ENCODE measurements at places on chromosomes 13 and 19. TPM values are rescaled to one million over a fixed set of nuclear protein-coding genes. Genes with fewer than 3 reads are reported as not detected.

ZNF738 gene
- total RNA-seq: 16.9 TPM

GRCh38 chr13:70023516-70023915 lies 84.1 kb upstream of the ATXN8OS start:
- no peak for DNase-seq

GRCh38 chr19:40139533-40140287 lies 49.0 kb upstream of the ZNF780A start:
- DNase-seq: no peak

CAPN12 gene
- 8.3 TPM for total RNA-seq

DNA sequence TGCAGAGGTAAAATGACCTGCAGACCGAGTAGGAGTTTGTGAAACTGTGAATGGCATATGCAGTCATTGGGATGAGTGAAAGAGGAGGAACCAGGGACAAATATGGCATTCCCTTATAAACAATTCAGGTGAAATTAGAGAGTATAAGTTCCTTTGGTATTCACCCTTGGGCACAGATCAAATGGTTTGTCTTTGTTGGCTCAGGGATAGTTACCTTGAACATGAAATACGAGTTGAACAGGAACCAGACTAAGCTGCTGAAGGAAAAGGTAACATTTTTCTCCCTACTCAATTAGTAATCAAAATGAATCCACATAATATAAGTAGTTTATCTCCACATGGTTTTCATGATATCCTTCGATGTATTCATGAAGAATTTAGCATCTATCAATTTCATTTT lies 50.5 kb downstream of the SLITRK1 start:
- DNase-seq: no peak

VAV1 gene
- total RNA-seq: 111 TPM

- DNase-seq: no peak
These were observed 112.9 kb downstream of the LRCH1 start for GRCh38 chr13:46665633-46666482.

DNA sequence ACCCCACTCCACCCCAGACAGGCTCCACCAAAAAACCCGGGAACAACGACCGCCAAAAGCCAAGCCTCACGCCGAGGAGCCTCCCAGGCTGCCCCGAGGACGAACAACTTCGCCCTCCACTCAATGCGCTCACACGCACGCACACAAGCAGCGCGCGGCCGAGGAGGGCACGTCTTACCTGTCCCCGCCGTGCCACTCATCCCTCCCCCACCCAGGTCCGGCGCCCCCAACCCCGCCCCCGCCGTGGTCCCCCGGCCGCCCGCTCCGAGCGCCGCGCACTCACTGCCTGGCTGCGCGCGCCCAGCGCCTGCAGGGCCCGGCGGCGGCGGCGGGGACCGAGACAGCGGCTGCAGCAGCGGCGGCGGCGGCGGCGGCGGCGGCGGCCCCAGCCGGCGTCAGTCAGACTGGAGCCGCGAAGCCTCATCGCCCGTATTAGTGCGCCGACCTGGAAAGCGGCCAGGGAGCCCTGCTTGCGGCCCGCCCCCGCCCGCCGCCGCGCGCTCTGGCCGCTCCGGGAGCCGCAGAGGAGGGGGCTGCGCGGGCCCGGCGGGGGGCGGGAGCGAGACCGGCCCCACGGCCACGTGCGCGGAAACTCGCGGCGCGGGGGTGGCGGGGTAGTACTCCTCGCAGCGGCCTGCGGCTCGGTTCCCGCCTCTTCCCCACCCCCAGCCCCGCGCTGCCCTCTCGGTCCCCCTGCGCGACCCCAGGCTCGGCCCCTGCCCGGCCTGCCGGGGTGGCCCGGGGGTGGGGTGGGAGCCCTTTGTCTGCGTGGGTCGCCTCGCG lies at the start of gene SMAD9:
Gene SMAD9, minus strand, starts transcription at position 406 of the 783 bp plus-strand sequence. CDS start 40,549 bp downstream, outside the sequence.
- DNase-seq: peak; percentile 29

EFNB2 gene
- total RNA-seq: 0.23 TPM

- DNase-seq: no peak
These were observed 96.2 kb downstream of the SUCLA2 start for GRCh38 chr13:47904891-47905290.

DNA sequence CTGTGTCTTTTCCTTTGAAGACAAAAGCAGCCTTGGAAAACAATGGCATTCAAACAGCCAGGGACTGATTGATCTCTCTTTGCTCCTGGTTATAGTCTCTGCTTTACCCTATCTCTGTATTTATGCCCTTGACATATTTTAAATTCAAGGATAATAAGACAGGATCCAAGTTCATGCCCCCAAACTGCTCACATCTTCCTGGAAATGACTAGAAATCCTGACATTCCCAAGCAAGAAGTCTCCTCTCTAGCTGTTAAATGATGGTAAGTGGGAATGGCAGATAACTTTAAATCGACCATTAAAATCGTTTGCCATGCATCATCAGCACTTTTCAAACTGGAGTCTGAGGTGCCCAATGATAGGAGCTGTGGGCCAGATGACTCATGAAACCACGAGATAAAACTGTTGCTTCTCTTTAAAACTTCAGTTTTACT lies 435.6 kb downstream of the FOXO1 start:
- no peak for DNase-seq

SPTBN4 gene
- 2.2 TPM for total RNA-seq

DNA sequence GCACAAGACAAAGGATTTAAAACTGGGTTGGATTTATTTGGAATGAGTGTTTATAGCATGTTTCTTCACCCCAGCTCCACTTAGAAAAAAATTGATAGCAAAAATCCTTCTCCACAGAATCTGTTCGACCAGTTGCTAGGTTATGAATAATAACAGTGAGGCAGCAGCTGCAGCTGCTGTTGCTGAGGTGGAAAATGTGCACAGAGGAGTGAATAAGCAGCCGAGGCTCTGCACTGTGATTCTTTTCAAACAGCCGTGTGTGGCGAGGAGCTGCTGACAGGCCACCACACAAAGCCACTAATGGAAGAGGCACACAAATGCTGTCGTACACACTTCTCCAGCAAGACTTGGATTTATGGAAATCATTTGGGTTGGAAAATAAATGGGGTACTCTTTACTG lies 6.4 kb upstream of the RASL11A start:
- no peak for DNase-seq

DNA sequence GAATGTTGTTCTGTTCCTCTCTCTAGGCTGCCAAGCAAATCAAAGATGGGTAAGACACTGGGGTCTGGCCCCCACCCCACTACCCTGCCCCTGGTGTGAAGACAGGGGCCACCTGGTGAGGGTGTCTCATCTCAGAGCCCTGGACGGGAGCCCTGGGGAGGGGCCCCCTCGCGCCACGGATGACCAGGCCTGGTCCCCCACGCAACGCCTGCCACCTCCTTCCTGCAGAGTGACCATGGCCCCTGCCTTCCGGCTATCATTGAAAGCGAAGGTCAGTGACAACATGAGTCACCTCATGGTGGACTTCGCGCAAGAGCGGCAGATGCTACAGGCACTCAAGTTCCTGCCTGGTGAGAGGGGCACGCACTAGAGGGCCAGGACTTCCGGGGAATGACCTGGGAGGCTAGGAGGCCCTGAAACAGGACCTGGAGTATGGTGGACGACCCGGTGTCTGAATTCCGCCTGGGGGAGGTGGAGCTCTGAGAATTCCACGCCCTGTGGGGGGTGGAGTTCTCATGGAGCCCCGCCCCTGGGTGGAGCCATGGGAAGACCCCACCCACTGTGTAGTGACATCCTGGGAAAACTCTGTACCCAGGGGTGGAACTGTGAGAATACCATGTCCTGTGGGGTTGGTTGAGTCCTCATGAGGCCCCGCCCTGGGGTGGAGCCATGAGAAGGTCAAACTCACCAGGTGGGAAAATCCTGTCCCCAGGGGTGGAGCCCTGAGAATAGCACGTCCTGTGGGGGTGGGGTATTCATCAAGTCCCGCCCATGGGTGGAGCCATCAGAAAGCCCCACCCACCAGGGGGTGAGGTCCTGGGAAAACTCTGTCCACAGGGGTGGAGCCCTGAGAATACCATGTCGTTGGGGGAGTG lies 6.1 kb downstream of the FSD1 start:
- DNase-seq: no peak

GRCh38 chr13:33134213-33134612 lies 118.0 kb downstream of the KL start:
- DNase-seq: no peak

DNA sequence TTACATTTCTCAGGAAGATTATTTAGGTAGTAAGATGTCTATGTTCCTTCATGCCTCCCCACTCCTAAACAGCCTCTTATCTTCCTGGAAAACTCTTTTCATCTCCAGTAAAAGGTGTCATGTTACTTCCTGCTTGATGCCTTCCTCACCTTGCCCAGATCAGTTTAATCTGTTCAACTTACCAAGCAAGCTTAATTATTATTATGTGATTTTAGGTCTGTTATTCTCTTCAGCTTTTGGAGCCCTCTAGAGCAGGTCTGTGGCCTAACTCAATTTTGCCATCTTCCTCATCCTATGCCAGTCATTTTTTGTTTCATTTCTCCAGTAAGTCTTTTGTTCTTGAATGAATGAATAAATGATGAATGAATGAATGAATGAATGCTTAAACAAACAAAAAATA lies 528.4 kb downstream of the DCT start:
- no peak for DNase-seq

KIR3DL2 gene
- total RNA-seq: 0.89 TPM

GRCh38 chr13:110396913-110397381 lies 89.9 kb downstream of the COL4A2 start:
- no peak for DNase-seq

DNA sequence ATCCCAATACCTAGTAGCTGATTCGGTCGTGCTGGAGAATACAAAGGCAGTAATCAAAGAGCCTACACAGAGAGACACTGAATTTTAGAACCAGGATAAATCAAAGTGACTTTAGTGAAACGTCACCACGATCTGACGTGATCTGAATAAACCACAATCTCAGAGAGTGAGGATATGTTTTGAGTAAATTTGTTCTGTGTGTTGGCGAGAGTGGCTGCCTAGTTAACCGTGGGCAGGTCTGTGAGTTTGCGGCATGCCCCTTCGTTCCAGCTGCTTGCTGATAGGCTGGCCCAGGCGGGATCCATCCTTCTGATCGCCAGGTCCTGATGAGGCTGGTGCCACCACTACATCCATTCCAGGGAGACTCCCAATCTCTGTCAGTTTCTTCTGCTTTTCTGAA lies 40.4 kb downstream of the LRCH1 start:
- peak; percentile 70 for DNase-seq

DNA sequence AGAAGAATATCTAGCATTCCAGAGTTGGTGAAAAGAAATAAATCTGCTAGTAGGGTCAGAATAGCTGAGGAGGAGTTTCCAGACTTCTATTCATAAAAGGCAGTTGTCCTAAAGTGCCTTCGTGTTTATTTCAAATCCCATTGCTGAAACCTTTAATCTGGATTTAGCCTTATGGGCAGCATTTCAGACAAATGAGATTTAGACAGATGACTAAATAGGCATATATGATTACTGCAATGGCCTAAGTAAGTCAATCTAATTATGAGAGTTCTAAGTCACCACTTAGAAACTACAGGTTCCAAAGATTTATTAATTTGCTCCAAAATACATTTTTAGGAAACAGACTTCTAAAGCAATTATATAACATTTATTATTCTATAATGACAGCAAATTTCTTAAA lies 368.7 kb downstream of the LIG4 start:
- no peak for DNase-seq

TGFBR3L gene
- 9.7 TPM for total RNA-seq

DNA sequence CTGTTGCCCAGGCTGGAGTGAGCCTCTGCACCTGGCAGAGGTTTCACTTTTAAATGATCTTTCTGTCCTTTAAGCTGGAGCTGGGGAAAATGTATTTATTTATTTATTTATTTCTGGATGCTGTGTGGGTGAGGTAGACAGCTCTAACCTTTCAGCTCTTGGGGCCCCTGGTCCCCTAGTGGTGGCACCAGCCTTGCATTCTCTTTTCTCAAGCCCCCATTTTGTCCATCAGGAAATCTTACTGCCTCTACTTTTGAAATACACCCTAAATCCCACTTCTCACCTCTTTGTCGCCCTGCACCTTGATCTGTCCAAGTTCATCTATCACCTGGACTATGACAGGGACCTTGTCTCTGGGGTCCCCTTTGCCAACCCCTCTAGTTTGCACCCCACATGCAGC lies 2.1 kb upstream of the B9D2 start:
- DNase-seq: peak; percentile 23

DNA sequence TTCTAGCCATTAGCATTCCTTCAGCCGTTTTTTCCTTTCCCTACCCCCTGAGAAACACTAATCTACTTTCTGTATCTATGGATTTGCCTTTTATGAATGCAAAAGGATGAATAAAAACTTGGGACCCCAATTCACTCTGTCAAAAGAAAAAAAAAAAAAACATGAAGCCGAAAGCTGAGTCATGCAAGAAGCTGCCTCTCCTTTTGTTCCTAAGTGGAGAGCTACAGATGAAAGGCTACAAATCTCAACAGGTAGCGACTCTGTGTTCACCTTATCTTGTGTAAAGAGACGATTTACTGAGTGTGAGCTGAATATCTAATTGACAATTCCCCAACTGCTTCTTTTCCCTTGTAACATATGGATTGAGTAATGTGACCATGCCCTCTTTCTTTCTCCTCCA lies 1072.8 kb downstream of the UQCRFS1 start:
- no peak for DNase-seq

DNA sequence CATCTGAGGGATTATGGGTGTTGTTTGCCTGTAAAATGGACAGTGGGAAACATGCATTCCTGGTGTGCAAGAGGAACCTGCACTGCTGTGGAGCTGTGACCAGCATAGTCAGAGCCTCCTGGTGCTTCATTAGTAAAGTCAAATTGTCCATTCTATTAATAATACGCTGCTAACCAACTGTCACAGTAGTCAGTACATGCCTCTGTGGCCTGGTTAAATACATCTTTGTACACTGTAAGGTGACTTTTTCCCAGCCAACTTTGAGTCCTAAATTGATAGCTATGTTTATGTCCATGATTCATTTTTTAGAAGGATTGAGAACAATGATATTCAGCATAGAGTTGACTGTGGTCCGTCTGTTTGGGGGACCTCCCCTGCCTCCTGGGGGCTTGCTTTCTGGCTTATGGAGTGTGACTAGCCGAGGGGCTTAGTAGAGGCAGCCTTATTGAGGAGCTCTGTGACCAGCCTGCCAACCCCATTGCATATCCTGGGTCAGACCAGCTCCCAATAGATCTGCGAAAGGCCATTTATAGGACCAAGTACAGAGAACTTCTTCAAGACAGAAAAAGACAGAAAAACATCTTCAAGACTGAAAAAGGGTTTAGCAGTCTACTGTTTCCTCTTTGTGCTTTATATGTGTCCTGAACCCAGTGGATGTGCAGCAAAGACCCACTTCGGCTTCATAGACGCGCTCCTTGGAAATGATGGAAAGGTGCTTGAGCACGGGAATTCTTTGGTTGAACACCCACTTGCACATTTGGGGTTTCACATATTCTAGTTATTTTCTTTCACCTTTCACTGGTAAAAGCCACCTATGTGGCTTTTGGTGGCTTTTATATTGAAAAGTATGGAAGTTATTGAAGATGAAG lies 4.3 kb downstream of the GPR183 start:
- no peak for DNase-seq
